Melanocyte of skin (primary cell): ENCODE measurements at places on chromosomes 16 and 17. TPM values are rescaled to one million over a fixed set of nuclear protein-coding genes. Genes with fewer than 3 reads are reported as not detected.

The KRTAP3-2 gene
- not detected in 2 replicates for total RNA-seq

The REXO5 gene
- 5.1 and 7.6 TPM in 2 replicates for total RNA-seq

The ZNF19 gene
- 3.1 and 3.3 TPM in 2 replicates for total RNA-seq

The MEOX1 gene
- total RNA-seq, result not detected in 2 replicates

The HES7 gene
- 0.67 TPM in 1 of 2 replicates, not detected in the other for total RNA-seq

The VPS35 gene
- total RNA-seq, result 145 and 165 TPM in 2 replicates

The AGRP gene
- total RNA-seq, result not detected in 2 replicates

The NPIPA1 gene
- total RNA-seq, result 37.1 and 45.1 TPM in 2 replicates

The NACA2 gene
- total RNA-seq, result not detected in 2 replicates

The RAB40C gene
- total RNA-seq, result 7.2 and 9.5 TPM in 2 replicates

The SLC43A2 gene
- 2.5 and 3.8 TPM in 2 replicates for total RNA-seq

The MCRIP1 gene
- total RNA-seq, result 84.8 and 84.9 TPM in 2 replicates
